NCI-H1048 (cell line): ENCODE measurements at places on chromosomes 11 and 22.

DNA sequence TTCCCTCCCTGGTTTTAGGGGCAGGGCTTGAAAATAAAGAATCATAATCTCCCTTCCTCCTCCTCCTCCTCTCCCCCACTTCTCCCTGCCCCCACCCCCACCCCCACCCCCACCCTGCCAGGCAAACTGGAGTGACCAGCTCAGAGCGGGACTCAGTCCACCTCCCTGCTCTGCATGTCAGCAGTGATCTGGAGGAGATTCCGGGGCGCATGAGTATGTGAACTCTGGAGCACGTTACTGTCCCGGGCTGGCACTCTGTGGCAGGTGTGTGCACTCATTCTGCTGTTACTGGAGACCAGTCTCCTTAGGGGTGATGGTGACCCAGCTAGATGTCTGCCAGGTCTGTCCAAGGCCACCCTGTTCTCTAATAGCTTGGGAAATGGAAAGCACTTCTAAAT is 33.9 kb downstream of the MARK2 start:
- no peak for DNase-seq

- no peak for DNase-seq
Observed at GRCh38 chr22:30357650-30358215, 926 bp downstream of the CCDC157 start.

- DNase-seq = no peak
Observed at GRCh38 chr11:113504586-113504985, 29.4 kb upstream of the DRD2 start.

DNA sequence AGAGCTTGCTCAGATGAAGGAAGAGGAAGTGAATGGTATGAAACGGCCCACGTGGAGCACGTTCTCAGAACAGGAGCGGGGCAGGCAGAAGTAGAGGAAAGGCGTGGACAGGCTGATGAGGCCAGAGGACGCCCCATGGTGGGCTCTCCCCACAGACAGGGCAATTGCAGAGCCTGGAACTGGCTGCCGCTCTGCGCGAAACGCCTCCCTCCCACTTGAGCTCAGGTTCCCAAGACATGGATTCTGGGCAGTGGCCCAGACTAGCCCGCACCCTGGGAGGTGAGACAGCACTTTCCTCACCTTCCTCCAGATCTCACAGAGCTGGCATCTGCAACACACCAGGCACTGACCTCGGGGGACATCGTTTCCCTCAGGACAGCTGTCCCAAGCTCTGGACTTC is 117.6 kb downstream of the PHF21B start:
- no peak for DNase-seq

- no peak for DNase-seq
Observed at GRCh38 chr11:1072116-1072820, 2.4 kb upstream of the MUC2 start.

GRCh38 chr11:118656563-118657165 is 22.8 kb downstream of the TREH start:
- DNase-seq = no peak

GRCh38 chr22:21082248-21082647 is 36.5 kb downstream of the LRRC74B start:
- no peak for DNase-seq

GRCh38 chr11:35714882-35715627 is 52.5 kb downstream of the TRIM44 start:
- DNase-seq = no peak

DNA sequence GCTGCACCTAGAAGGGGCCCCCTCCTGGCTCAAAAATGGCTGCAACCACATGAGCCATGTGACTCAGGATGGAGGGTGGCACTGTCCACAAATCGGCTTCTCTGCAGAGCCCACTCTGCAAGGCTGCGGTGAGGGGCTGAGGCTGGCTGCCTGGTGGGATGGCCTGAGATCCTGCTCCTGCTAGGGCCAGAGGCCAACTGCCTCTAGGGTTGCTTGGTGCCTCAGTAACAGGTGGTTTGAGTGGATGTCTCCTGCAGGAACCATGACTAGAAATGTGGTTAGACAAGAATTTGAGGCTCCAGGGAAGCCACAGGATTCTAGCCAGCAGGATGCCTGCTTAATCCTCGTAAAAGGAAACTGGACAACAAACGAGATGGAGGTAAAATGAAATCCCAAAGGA is 17.1 kb downstream of the PATZ1 start:
- DNase-seq = no peak

GRCh38 chr11:1883346-1884302 is 8.1 kb downstream of the PRR33 start:
- no peak for DNase-seq

DNA sequence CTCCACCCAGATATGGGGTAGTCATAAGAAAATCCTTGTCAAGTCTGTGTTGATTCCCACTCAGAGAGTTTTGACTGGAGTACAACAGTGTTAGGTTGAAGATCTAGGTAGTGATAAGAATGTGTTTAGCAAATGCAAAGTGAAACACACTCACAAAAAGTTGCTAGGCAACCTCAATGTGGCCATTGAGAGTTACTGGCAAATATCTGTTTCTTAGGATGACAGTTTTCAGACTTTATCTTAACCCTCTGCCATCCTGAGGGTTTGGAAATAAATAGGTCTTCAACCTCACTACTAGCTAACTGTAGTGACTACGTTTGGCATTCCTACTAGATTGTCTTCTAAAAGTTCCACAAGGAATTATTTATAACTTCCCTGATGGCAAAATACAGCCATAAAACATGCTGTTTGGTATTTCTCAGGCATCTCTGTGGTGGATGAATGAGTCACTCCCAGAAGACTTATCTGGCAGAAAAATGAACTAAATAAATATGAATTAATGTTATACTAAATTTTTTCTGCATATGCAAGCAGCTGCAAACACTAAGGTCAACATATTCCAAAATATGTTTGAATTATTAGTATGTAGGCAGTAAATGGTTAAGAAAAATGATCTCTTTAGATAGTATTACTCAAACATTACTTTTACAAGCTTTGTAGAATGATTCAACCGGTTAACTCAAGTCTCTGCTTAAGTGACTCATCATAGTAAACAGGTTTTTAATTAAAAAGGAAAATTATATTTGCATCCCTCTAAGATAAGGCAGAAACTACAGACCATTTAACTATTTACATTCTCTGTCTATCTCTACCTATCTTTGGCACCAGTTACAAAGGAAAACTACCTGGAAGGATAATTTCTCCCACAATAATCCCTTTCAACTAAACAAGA is 17.1 kb upstream of the SYTL2 start:
- no peak for DNase-seq

GRCh38 chr11:44097821-44098220 is 2.3 kb downstream of the EXT2 start:
- DNase-seq = no peak

GRCh38 chr22:36467946-36468345 is 13.5 kb downstream of the TXN2 start:
- no peak for DNase-seq

DNA sequence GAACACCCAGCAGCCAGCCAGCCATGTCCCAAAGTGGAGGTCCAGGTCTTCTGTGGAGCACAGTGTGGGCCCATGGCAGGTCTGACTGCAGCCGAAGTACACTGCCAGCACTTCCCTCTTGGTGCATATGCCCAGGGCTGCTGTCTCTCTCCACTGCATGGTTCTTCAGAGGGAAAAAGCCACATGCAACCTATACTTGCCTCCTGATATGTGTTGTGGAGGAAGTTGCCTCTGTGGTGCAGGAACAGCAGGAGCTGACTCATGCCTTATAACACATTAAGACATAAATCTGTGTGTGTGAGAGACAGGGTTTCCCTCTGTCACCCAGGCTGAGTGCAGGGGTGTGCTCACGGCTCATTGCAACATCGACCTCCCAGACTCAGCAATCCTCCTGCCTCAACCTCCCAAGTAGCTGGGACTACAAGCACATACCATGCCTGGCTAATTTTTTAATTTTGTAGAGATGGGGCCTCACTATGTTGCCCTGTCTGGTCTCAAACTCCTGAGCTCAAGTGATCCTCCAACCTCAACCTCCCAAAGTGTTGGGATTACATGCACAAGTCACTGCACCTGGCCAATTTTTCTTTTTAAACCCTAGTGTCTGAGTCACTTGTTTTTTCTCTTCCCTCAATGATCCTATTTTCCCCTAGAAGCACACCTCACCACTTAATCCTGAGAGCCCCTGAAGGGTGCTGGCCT is 98.8 kb downstream of the MPPED2 start:
- DNase-seq = no peak

DNA sequence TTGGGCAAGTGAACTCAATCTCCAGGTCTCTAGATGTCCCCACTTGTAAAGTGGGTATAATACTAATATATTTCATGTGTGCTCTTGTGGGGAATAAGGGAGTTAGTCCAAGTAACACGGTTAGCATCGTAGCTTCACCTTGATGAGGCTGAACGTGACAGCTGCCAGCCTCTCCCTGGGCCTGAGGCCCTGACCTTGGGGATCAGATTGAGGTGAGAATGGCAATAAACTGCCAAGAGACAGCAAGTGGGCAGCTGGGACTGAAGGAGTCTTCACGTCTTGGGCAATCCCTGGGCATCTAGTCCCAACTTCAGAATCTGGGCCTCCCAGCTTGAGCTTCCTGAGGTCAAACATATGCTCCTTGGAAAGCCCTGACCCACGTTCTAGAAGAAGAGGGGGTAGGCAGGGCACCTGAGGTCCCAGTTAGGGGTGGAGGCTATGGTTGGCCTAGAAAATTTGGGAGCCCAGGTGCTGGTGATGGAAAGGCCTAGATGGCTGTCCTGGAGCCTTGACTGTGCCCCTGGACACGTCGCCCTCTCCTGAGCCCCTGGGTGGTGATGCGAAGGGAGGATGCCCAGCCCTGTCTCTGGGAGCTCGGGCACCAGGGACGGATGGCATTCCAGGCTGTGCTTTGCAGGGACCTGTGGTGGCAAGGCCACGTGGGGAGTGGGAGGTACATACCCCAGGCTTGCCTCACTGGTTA is 23.4 kb downstream of the ADAMTS15 start:
- DNase-seq = no peak

DNA sequence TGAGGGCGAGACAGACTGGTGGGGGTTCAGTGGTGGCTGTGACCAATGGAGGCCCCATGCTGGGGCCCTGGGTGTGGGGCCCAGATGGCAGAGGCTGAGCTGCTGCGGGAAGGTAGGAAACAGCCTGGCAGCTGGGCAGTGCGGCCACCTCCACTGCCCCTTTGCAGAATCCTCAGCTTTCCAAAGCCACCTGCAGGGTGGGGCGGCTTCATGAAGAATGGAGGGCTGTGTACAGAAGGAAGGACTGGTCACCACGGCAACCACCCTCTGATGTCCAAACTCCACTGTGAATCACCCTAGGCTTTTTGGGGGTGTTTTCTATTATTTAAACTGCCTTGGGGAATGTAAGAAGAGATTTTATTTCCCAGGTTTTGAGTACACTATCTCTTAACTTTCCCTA is 166.3 kb upstream of the NAV2 start:
- DNase-seq = no peak

DNA sequence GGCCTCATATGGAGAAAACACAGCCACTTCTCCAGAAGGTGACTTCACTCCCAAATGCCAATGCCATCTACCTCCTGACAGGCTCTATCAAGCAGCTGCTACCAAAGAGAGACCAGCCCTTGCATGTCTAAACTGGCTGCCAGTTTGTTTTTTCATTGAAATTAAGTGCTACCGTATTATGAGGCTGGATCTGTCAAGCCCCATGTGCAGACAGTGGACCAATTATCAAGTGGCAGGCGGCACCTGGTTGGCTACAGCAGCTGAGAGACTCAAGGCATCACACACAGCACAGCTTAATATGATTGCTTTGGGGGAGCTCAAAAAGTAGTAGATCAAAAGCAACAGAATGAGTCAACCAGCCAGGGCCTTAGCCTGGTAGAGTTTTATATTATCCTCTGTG is 1293.0 kb upstream of the TENM4 start:
- DNase-seq = no peak

DNA sequence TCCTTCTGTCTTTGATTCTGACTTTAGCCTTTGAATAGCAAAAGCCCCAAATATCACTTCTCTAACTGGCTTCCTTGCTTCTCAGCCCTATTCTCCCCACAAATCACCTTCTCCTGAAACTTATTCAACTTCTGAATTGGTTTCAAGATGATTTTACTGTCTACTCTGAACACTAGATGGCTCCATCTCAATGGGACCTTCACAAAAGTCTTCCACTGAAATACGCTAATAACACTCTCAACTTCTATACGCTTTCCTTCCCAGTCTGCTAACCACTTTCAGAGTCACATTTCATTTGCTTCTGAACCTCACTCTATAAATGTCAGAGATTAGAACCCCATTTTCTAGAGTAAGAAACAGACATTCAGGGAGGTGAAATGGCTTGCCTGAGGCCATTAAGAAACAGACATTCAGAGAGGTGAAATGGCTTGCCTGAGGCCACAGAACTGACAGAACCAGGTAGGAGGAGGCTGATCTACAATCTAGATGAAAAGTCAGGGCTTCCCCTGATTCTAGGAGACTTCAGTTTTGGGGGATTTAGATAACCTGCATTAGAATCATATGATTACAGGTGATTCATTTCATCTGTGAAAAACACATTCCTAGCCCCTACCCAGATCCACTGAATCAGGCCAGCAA is 20.6 kb downstream of the MORC2 start:
- no peak for DNase-seq

DNA sequence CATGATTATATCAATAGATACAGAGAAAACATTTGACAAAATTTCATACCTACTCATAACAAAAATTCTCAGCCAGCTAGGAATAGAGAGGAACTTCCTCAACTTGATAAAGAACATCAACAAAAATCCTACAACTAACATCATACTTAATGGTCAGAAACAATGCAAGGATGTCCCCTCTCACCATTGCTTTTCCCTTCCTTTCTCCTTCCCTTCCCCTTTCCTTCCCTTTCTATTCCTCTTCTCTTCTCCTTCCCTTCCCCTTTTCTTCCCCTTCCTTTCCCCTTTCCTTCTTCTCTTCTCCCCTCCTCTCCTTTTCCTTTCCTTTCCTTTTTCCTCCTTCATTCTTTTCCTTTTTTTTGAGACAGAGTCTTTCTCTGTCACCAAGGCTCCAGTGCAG is 418.3 kb upstream of the B3GAT1 start:
- no peak for DNase-seq

DNA sequence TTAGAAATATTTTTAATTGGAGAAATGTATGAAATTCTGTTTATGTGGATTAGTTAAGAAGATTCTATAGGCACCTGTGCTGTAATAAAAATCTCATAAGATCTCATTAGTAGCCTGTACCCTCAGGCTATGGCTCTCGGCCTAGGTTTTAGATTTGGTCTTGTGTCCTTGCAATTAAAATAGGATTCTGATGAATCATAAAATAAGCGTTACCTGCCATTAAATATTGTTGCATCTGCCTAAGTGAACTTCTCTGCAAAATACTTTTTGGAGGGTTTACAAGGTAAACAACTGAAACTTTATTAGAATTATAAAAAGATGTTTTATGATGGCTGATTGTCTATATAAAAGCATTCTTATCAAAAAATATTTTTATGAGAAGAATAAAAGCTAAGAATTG is 804.1 kb upstream of the ANO3 start:
- DNase-seq = no peak

- no peak for DNase-seq
Observed at GRCh38 chr11:101705972-101706371, 122.2 kb upstream of the TRPC6 start.

DNA sequence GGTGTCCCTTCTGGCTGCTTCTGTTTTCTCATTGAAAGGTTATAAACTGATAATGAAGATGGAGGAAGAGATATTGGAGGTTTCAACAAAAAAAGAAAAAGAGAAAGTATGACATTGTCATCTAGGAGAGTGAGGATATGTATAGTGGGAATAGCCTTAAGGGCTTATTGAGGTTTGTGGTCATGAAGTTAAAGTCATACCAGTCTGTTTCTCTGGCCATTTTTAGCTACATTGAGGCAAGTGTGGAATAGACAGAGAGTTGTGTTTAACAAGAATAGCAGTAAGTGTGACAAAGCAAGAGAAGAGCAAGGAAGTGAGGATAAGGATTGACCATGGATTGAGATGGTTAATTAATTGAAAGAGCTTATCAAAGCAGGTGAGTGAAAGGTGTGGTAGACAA is 110.4 kb downstream of the ELP4 start:
- DNase-seq = no peak
